ENCODE measurements at places on chromosomes 7 and 10.

DNA sequence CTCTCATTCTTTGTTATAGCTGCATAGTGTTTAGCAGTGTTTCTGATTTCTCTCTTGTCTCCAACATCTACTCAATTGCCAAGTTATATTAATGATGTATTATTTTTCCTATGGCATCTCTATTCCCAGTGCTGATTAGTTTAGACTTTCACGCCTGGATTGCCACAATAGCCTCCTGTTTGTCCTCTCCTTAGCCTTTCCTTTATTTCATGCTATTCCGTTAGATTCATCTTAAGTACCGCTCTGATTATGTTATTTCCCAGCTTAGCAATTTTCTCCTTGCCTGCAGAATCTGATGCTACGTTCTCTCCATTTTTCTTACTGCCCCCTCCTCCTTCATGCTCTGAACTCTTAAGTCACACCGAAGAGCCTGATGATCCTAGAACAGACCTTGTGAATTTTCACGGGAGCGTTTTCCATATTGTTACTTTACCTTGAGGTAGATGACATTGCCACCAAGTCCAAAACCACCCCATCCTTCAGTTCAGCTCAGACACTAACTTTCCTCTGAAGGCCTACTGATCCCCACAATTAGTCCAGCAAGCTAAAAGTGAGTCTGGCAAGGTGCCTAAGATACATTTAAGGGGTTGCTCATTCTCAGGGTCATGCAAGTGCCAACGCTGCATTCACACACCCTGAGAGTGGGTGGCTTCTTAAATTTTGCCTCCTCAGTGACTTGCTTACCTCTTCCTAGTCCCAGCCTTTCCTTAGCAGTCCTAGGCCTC lies 6.6 kb upstream of the NRF1 start:
- DNase-seq = no peak

GRCh38 chr7:26185131-26185843 lies 15.3 kb downstream of the HNRNPA2B1 start:
- no peak for DNase-seq

DNA sequence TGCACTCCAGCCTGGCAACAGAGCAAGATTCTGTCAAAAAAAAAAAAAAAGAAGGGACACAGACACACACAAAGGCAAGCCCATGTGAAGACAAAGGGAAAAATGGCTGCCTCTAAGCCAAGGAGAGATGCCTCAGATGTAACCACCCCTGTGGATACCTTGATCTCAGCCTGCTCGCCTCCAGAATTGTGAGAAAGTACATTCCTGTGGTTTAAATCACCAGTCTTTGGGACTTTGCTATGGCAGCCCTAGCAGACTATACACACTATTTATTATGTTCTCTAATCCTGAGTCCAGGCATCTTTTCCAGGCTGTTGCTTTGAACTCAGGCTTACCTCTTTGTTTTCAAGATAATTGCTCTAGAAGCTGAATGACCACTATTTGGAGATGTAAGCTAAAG lies 494.3 kb downstream of the GALNT17 start:
- no peak for DNase-seq

DNA sequence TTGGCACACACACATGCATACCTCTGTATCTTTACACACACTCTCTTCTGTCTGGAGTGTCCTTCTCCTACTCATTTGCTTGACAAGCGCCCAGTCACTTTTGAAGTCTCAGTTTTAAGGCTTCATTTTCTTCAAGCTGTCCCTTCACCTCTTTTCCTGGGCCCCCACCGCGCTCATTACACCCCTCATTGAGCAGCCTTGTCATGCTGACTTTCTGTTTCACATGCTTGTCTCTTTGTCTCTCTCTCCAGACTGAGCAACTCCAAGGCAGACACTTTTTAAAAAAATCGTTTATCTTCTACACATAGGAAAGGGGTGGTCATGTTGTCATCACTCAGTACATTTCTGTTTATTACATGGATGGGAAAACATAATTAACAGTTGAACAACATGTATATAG lies 225.2 kb upstream of the FZD1 start:
- DNase-seq = no peak

GRCh38 chr10:130483691-130484467 lies 347.7 kb downstream of the GLRX3 start:
- DNase-seq = no peak

GRCh38 chr10:86849181-86849894 lies 92.9 kb downstream of the BMPR1A start:
- DNase-seq = no peak

- no peak for DNase-seq
These were observed 7.6 kb downstream of the TMEM184A start for GRCh38 chr7:1548438-1548831.

Measured in activated T-helper 1 cell treated with Interleukin-2 at 50 U/mL for 16 hours (primary cell).